Fibroblast of the conjunctiva (primary cell): ENCODE measurements at places on chromosomes 12 and 14.

DNA sequence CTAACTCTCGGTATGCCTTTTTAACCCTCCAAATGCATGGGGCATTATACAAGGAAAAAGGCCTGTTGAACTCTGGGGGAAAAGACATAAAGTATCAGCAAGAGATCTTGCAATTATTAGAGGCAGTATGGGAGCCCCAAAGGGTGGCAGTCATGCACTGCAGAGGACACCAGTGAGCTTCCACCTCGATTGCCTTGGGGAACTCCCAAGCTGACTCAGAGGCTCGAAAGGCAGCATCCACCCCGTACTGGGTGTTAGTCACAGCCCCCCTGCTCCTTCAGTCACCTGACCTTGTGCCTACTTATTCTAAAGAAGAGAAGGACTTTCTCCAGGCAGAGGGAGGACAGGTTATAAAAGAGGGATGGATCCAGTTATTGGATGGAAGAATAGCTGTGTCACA is 781.4 kb upstream of the TMEM132C start:
- peak; percentile 67 for DNase-seq

DNA sequence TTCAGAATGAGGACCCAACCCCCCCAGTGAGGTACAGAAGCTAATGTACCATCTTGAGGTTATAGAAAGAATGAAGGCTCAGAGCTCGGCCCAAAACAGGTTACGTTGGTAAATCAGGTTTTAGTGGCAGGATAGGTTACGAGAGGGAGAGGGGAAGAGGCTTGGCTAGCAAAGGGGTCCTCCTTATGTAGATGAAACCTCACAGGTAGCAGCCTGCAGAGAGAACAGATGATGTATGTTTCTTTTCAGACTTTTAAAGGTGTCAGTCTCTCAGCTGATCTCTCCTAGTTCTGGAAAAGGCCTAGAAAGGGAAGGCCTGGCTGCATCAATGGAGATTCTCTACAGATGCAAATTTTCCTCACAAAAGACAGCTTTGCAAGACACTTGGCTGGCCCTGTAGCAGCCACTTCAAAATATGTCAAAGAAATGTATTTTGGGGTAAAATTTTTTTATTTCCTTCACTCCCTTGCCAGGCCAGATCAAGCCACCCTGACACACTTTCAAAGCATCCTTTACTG is 71.7 kb upstream of the CPSF6 start:
- no peak for DNase-seq

- no peak for DNase-seq
Observed at GRCh38 chr12:65419284-65420072, 141.0 kb downstream of the MSRB3 start.

DNA sequence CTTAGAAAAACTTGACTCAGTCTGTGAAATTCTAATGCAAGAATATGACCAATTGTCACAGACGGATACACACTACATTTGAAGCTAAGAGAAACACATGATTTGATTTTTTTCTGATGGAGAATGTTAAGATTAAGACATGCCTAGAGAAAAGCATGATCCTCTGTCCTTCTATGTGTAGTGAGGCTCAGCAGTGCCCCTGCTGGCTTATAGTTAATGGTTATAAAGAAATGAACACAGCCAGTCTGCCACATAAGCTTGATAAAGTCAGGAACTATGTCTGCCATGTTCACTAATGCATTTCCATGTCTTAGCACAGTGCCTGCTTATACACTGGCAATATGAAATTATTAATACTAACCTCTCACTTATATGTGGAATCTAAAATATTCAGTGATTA is 168.1 kb upstream of the DAAM1 start:
- DNase-seq, result no peak

DNA sequence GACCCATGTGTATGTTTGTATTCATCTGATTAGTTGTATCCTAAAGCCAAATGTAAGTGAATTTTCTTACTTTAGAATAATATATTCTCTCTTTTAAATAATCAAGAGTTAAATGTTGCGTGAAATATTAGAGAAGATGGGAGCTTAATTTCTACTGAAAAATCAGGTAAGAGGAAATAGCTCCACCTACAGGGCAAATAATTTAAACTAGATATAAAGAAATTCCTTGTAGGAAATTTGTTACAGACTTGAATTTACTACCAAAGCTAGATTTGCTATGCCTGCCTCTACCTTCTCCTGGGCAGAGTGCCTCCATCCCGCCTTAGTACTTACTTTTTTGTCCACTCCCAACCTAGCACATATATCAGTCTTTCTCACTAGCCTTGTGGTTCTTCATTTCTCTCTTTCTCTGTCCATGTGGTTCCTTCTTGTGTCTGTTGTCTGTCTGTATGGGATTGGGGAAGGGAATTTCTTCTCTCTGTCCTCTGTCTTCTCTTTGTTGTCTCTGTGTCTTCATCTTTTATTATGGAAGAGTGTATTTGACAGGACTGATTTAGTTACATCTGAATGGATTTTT is 44.7 kb downstream of the PALS1 start:
- peak; percentile 33 for DNase-seq

DNA sequence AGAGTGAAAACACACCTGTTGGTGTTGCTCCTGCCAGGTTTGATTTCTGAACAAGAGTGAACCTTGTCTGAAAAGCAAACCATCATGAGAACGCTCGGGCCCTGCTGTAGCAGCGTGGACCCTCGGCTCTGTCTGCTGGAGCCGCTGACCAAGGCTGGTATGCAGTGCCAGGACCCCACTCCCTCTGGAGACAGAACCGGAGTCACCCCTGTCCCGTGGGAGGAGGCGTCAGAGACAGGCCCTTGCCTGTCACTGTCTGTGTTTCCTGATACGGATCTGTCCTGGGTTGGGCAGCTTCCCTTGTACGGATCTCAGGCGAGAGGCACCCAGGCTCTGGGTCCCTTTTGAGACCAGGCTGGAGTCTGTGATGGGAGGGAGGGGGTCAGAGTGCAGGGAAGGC is 111.6 kb downstream of the ADGRD1 start:
- no peak for DNase-seq

- peak; percentile 96 for DNase-seq
Observed at GRCh38 chr12:92899386-92900001, 29.6 kb downstream of the EEA1 start.
